ENCODE measurements at places on chromosomes 2 and 18.
A peak's percentile ranks its signal among the peaks of the same experiment; 100 is the strongest.

DNA sequence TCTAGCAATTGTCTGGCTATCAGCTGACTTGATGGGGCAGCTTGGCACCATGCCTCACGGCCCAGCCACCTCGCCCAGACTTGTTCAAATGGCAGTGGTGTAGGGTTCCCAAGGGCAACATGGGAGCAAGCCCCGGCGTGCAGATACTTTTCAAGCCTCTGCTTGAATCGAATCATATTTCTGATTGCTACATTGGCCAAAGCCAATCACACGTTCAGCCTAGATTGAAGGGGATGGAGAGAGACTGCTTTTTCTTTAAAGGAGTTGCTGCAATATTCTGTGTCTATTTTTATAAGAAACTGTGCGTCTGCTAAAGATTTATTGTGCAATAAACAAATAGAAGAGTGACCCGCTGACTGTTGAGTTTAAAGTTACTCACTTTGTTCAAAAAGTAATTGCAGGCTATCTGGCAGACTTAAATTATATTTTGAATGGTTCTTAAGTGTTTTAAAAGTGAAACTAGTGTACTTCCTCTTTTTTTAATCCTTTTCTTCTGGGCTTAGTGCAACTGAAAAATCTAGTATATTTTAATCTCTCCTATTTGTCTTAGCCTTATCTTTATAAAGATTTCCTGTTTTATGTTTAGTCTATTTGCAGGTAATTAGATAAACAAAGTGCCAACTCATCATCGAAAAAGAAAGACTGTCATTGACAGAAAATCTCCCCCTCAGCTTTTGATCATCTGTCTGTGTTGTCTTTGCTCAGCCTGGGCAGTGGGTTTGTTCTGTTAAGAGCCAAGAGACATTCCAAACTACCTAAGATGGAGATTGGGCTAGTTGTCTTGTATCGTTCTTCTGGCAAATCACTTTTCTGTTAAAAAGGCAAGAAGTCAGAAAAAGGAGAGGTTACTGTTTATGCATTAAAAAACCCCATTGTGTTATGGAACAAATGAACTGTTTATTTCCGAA lies 156.1 kb downstream of the TPGS2 start:
- no peak for ATAC-seq

DNA sequence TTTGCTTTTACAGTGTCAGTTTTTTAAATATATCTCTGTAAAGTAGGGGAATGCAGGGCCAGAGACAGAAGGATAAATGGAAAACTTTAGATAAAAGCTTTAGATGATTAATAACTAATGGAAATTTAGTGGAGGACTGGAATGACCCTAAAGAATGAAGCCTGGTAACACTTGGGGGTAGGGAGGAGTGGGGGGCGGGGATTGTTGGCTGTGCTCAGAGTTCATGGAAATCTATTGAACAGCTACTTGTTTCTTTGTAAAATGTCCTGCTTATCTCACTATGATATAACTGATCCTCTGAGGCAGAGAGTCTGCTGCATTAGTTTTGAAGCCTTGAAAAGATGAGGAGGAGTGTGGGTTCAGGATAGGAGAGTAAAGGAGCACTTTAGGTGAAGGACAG lies 90.5 kb downstream of the TMEM185B start:
- ATAC-seq: peak; percentile 19

DNA sequence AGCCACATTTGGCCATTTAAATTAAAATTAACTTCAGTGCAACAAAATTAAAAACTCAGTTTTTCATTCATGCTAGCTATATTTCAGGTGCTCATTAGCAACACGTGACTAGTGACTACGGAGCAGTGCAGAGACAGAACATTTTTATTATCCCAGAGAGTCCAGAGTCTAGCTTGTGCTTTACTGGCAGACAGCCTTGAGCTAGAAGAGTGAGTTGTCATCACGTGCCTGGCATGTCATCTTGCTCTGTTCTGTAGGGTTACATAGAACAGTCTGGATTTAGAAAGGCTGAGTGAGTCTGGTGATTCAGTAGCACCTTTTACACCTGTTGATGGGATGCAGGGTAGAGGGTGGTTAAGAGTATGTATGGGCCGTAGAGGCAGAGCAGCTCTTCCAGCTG lies 136.9 kb upstream of the IL1R2 start:
- no peak for ATAC-seq

DNA sequence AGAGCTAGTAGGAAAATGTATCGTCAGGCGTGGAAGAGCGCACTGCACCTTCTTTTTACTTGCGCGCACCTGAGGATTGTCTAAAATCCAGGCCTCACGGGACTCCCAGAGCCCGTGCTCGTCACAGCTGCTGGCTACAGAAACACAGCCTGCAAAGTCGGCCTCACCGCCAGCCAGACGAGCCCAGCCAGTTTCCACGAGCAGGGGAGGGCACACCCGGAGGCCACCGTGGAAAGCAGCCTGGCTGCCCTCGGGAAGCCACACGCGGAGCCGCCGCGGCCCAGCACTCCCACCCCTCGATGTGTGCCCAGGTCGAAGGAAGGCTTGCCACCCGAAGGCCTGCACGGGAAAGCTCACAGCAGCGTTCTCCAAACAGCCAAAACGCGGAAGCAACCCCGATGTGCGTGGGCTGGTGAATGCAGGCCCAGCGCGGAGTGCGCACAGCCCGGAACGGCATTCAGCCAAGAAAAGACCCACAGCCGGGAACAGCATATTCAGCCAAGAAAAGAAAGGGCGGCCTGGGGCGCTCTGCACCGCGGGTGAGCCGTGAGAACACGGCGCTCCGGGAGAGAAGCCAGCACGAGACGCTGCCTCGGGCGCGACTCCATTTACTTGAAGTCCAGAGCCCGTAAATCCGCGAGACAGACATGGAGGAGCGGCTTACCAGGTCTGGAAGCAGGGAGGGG lies 53.9 kb upstream of the SALL3 start:
- ATAC-seq: no peak

GRCh38 chr2:70793450-70793849 lies 3.0 kb upstream of the FIGLA start:
- no peak for ATAC-seq
